Naive thymus-derived CD8-positive, alpha-beta T cell (primary cell): ENCODE measurements at places on chromosomes 7 and 10.

- DNase-seq, result no peak
Observed at GRCh38 chr7:33961948-33962347, 56.6 kb downstream of the BMPER start.

DNA sequence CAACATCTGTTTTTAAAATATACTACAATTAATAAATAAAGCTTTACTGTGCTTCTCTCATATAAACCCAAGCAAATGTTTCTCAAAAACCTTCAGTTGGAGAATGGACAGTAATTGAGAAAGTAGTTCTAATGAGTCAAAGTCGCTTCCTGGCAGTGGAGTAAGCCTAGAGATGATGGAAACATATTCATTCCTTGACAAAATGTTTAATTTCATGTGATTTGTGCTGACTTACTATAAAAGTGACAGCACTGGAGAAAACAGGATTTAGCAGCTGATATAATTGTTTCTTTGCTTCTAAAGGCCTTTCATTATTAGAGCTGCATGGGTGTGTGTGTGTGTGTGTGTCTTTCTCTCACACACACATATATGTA lies 9.0 kb downstream of the ELMO1 start:
- no peak for DNase-seq

GRCh38 chr7:98911916-98912315 lies 33.6 kb downstream of the TRRAP start:
- no peak for DNase-seq

DNA sequence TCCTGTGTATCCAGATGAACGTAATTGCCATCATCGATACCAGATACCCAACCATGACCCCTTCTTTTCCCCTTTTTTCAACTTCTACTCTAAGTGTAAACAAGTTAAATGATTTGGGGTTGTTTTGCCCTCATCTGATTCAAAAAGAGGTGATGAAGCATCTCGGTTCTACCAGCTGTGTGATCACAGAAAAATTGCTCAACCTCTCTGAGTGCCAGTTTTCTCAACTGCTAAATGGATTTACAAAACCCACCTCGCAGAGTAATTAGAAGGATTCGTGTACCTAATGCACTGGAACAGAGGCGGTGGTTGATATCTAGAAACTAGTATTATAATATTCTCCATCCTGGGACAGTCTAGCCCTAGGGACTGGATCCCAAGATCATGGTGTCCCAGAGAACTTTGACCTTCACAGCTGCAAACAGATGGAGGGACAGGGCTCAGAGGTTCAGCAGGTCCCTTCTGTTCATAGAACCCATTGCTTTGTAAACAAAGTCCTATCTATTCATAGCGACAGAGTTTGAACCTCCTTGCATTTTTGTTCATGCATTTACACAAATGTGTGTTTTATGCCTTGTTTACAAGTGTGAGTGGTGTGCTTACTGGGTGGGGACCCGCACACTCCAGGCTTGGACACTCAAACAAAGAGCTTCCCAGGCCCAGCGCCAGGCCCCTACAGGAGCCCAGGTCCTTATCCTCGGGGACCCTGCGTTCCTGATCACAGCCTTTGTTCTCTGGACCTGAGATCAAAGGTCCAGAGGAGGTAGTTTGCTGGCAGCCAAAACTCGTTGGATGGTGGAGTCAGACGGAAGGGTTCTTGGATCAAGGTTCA lies 46.4 kb downstream of the CALML3 start:
- DNase-seq, result no peak

DNA sequence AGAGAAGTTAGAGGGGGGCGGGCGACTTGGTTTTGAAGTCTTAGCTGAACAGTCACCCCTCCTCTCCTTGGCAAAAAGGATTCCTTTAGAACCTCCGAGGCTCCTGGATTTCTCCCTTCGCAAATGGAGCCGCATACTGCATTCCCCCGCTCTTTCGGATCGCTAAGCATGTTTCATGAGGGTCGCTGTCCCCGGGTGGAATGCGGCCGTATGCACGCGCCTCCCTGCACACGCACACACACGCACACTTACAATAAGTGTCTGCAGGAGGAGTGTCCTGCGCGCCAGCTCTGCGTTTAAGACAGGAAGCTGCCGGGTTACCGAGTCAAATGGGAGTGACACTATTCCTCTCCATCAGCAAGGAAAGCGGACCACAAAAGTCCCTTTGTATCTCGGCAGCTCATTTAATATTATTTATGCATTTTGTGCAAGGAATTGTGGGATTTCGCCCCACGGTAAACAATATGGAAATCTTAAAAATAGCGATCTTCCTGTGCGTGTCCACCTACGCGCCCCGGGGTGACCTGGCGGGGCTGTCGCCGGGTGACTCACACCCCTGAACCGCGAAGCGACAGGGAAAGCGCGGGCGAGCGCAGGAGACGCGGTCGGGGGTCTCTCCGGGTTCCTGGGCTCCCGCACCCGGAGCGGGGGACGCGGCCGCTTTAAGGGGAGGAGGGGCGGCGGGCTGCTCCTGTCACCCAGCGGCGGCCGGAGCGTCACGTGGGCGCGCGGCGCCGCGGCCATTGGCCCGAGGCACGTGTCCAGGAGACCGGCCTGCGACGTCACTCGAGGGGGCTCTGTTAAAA lies 988 bp upstream of the EN2 start:
- no peak for DNase-seq

DNA sequence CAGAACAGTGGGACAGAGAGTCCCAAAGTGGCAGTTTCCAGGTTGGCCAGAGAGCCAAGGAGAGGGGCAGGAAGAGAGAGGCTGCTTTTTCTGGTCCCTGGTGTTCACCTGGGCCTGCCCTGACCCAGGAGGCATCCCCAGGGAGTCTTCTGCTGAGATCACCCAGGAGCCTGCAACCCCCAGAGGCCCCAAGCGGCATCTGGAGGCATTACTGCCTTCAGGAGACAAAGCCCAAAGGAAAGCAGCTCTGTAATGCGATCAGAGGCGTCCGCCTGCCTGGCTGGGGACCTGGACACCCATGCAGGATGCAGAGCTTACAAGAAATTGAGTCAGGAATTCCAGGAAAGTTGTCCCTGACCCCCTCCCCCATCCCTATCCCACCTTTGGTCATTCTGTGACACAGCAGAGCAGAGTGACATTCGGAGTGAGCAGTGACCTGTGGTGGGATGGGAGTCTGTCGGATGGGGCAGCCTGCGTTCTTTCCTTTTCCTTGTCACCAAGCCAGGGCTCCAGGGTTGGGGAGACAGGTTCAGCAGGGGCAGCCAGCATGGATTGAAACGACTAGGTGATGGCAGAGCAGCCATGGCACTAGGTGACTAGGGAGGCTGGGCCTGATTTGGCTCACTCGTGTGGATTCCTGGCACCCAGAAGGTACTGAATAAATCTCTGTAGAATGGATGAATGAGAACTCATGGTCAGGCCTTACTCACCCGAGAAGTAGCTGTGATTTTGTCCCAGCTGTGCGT lies 10.4 kb downstream of the UNC5B start:
- DNase-seq, result no peak
